ENCODE measurements at places on chromosomes 7 and 10. TPM values are rescaled to one million over a fixed set of nuclear protein-coding genes. Genes with fewer than 3 reads are reported as not detected.
A peak's percentile ranks its signal among the peaks of the same experiment; 100 is the strongest.

DNA sequence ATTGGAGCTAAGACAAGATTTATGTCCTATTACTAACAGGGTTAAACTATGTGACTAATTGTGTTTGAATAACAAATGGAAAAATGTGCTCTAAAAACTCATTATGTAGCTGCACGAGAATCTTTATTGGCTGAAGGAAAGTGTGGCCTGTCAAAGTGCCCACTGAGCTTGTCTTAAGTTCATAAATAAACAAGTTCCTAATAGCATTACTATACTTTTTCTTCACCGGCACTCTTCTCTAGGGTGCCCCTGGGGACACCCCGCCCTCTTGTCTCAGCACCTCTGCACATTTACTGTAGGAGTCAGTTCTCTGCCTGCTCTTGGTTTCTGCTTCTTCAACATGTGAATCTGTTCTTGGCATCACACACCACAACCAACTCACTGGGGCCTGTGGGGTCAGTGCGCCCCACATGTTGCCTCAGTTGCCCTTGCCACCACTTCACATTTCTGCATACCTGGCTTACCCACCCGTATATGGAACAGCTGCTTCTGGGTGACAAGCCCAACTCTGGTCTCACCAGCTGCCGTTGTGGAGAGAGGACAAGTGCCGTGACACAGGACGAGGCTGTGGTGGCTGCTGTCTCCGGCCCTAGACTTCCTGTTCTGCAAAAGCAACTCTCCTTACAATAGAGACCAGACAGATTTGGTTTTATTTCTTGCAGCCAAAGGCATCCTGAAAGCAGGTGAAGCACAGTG lies 96.3 kb upstream of the DDC start:
- H3K27me3 ChIP-seq = peaks cover 2% of the 10 kb centered on the region
- peak overlapping the region; percentile 4 for H3K4me3 ChIP-seq
- H3K4me1 ChIP-seq = peaks cover 69% of the 10 kb centered on the region
- no peaks in the 10 kb centered on the region for H3K36me3 ChIP-seq
- peak overlapping the region; percentile 44 for H3K27ac ChIP-seq

GRCh38 chr10:58898854-58899573 lies 277.4 kb upstream of the PHYHIPL start:
- H3K36me3 ChIP-seq = no peaks in the 10 kb centered on the region
- H3K4me3 ChIP-seq = no peak overlapping the region
- H3K27me3 ChIP-seq = no peaks in the 10 kb centered on the region
- no peak overlapping the region for H3K27ac ChIP-seq

GRCh38 chr7:90610105-90610504 lies 14.0 kb downstream of the CDK14 start:
- peaks cover 4% of the 10 kb centered on the region for H3K4me1 ChIP-seq
- H3K27me3 ChIP-seq = peaks cover 11% of the 10 kb centered on the region
- H3K4me3 ChIP-seq = no peak overlapping the region
- no peak overlapping the region for H3K27ac ChIP-seq

GRCh38 chr7:94003446-94004023 lies 620 bp downstream of the BET1 start:
- peak overlapping the region; percentile 92 for H3K27ac ChIP-seq
- H3K36me3 ChIP-seq = peaks cover 7% of the 10 kb centered on the region
- H3K27me3 ChIP-seq = peaks cover 8% of the 10 kb centered on the region
- DNase-seq = peak; percentile 18
- H3K4me3 ChIP-seq = peak overlapping the region; percentile 95

- no peak overlapping the region for H3K4me3 ChIP-seq
- no peaks in the 10 kb centered on the region for H3K27me3 ChIP-seq
- H3K27ac ChIP-seq = no peak overlapping the region
- no peaks in the 10 kb centered on the region for H3K36me3 ChIP-seq
- H3K4me1 ChIP-seq = peaks cover 4% of the 10 kb centered on the region
- DNase-seq = no peak
Observed at GRCh38 chr7:25515633-25516275, 287.5 kb upstream of the NPVF start.

- no peaks in the 10 kb centered on the region for H3K27me3 ChIP-seq
- no peak overlapping the region for H3K27ac ChIP-seq
- H3K4me1 ChIP-seq = no peaks in the 10 kb centered on the region
- H3K4me3 ChIP-seq = no peak overlapping the region
- no peak for DNase-seq
Observed at GRCh38 chr7:123998921-123999320, 33.9 kb downstream of the TMEM229A start.

GRCh38 chr10:80253266-80253962 lies 36.0 kb downstream of the MAT1A start:
- peaks cover 5% of the 10 kb centered on the region for H3K27me3 ChIP-seq
- H3K36me3 ChIP-seq = no peaks in the 10 kb centered on the region
- no peak overlapping the region for H3K4me3 ChIP-seq
- no peaks in the 10 kb centered on the region for H3K4me1 ChIP-seq
- no peak overlapping the region for H3K27ac ChIP-seq

- H3K27me3 ChIP-seq = no peaks in the 10 kb centered on the region
- DNase-seq = no peak
- H3K4me1 ChIP-seq = no peaks in the 10 kb centered on the region
- no peak overlapping the region for H3K27ac ChIP-seq
Observed at GRCh38 chr7:9962742-9963141, 1010.9 kb upstream of the PHF14 start.

DNA sequence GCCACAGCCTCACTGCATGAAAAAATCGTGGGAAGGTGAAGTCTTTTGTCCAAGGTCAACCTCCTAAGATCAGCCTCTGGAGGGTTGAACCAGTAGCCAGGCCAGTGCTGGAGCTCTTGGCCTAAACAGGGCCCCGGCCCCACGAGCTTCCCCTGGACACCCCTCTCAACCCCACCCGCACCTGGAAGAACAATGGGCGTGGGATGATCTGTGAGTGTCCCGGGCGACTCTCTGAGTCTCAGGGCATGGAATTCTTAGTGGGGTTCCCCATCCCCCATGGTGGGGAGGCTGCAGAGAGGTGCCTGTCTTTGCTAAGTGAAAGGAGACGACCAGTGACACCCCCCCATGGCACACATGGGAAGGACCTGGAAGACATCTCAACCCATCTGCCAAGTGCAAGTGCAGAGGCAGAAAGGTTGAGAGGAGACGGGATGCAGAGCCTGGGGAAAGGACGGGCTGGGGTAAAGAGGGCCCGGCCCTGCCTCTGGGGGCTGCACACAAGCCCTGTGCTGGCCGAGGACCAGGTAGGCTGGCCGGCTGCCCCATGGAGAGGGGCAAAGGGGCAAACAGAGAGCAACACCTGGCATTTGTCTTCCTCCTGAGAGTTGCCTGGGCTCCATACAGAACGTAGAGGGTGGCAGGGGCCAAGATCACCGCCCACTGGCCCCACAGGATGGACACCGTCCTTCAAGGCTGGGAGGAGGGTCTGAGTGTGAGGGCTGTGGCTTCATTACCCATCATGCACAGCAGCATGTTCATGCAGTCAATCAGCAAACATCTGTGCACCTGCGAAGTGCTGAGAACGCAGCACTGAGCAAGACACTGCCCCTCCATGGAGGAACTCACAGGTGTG lies 163.0 kb upstream of the PPP2R2D start:
- no peaks in the 10 kb centered on the region for H3K4me1 ChIP-seq
- peaks cover 12% of the 10 kb centered on the region for H3K27me3 ChIP-seq
- no peak overlapping the region for H3K27ac ChIP-seq
- H3K4me3 ChIP-seq = no peak overlapping the region
- H3K36me3 ChIP-seq = no peaks in the 10 kb centered on the region

DNA sequence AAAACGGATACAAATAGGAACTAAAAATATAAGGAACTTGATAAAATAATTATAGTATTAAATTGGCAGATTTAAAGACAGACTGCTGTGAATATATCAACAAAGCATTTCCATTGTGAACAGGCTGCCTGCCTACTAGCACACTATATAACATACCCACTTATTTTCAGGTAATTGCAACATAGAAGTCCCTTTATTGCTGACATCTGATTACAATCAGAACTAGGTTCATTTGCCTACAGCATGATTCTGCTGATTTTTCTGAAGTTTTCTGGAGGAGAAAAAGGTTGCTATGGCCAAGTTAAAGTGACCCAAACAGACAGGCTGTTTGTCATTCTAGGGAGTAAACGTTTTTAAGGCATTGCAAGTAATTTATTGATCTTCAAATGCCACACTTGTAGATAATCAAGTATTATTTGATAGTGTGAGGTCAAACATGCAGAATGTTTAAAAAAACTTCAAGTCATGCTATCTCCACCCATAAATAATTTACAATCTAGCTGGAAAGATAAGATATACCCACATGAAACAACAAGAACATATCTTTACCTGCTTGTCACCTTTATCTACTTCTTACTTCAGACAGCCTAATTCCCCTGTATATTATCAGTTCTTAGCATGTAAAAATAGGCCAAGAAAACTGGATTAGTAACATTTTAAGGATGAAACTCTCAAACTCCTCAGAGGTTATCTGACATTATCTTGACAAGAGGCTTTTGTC lies 40.5 kb downstream of the MTPN start:
- peaks cover 61% of the 10 kb centered on the region for H3K4me1 ChIP-seq
- H3K27me3 ChIP-seq = no peaks in the 10 kb centered on the region
- no peak overlapping the region for H3K27ac ChIP-seq
- no peaks in the 10 kb centered on the region for H3K36me3 ChIP-seq

- H3K4me1 ChIP-seq = no peaks in the 10 kb centered on the region
- DNase-seq = no peak
- no peaks in the 10 kb centered on the region for H3K27me3 ChIP-seq
- H3K36me3 ChIP-seq = no peaks in the 10 kb centered on the region
- H3K27ac ChIP-seq = no peak overlapping the region
Observed at GRCh38 chr7:94810496-94810895, 96.9 kb upstream of the PPP1R9A start.

DNA sequence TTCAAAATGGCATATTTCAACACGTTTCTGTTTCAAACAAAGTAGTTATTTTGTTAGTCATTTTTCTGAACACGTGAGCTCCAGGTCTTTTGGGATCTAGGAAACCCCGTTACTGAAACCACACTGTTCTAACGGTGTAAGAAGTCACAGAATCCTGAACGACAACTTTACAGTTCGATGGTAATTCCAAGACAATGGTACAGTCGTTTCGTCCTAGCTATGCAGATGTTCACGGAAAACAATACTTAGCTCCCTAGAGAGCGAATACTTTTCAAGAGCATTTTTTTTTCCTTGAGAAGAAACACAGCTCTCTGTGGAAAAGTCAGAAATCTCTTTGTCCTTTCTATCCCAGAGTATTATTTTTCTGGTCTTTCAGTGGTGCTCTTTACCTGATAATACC lies 254.1 kb downstream of the ADARB2 start:
- no peak overlapping the region for H3K27ac ChIP-seq
- H3K4me3 ChIP-seq = no peak overlapping the region
- no peaks in the 10 kb centered on the region for H3K4me1 ChIP-seq
- DNase-seq = no peak

- H3K4me3 ChIP-seq = no peak overlapping the region
- no peak for DNase-seq
- H3K27ac ChIP-seq = no peak overlapping the region
Observed at GRCh38 chr10:98924526-98924925, 311.1 kb downstream of the HPSE2 start.

Gene HABP2
- not detected for total RNA-seq

Gene LRRD1
- not detected for total RNA-seq

Gene AZGP1
- total RNA-seq = not detected

Gene ELAPOR2
- 4.0 TPM for total RNA-seq

Gene SRGN
- 966 TPM for total RNA-seq

Gene NKX1-2
- total RNA-seq = not detected

Gene CHCHD1
- 37.6 TPM for total RNA-seq

Gene TOMM7
- 279 TPM for total RNA-seq

Gene MYOF
- total RNA-seq = 49.3 TPM

Data from activated CD4-positive, alpha-beta memory T cell treated with anti-CD3 and anti-CD28 coated beads for 36 hours (primary cell).